GM04504 (cell line): ENCODE measurements at places on chromosomes 1 and 21.

- DNase-seq, result no peak
These were observed 46.6 kb downstream of the SMYD2 start for GRCh38 chr1:214327514-214327913.

DNA sequence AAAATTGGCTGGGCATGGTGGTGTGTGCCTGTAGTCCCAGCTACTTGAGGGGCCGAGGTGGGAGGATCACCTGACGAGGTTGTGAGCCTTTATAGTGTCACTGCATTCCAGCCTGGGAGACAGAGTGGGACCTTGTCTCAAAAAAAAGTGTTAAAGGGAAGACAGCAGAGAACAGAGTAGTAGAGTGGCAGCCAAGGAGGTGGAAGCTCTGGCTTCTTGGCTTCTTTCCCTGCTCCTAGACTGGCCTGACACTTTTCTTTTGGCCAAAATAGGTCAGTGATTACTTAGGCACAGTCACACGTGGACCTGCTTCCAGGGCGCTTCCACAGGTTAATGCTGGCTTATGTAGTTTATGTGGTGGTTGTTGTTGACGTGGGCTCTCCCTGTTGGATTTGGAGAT lies 3.2 kb downstream of the DIP2A start:
- no peak for DNase-seq

GRCh38 chr1:55413286-55413685 lies 198.1 kb upstream of the USP24 start:
- no peak for DNase-seq

- DNase-seq, result no peak
These were observed 89.4 kb downstream of the TM2D1 start for GRCh38 chr1:61635557-61635956.

- no peak for DNase-seq
These were observed 45.3 kb upstream of the BCL9 start for GRCh38 chr1:147496044-147496443.

DNA sequence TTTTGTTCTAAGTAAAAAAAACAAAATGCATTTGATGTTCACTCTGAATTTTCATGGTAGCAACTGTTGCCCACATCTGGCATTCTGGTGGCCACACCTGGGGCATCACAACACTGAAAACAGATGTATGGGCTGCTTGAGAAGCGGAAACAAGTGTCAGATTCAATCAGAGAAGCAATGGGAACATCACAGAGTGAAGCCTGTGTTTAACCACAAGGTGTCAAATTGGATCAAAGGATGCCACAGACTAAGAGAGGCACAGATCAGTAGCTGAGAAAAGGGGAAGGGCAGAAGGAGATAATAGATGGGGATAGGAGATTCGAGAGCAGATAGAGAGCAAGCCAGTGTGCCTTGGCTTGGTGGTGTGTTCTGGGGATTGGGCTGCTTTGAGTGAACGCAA lies 49.8 kb upstream of the MTF2 start:
- no peak for DNase-seq

GRCh38 chr1:9787702-9788101 lies 36.1 kb downstream of the CLSTN1 start:
- DNase-seq, result no peak

DNA sequence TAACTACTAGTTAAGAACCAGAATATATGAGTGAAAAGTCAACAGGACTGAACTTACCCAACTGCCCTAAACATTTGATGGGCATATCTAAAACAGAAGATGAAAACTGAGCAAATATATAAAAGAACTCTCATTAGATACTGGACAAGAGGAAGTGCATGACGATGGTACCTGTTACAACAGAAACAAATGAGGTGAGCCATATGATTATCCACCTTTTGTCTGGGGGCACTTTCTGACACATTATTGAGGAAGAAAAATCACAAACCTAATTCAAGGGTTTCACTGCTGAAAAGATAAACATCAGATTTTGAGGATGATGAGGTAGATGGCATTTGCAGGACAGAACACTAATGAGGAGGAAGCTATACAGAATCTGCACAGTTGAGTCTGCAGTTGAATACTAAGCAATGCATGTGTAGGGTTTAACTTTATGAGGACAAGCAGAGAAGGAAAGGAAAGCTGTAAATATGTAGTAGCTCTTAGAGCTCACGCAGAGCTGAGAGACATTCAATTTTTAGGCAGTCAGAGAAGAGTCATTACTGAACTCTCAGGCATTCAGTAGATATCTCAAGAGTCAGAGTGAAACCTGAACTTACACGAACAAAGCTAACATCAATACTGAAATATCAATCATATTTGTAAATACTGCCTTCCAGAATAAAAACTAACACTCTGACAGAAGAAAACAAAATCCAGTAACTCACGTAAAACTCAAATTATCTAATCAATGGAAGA lies 262.1 kb downstream of the AKT3 start:
- no peak for DNase-seq
